ENCODE measurements at places on chromosomes 1 and 21.

- no peak for DNase-seq
Observed at GRCh38 chr1:24256687-24257086, 62.5 kb upstream of the GRHL3 start.

DNA sequence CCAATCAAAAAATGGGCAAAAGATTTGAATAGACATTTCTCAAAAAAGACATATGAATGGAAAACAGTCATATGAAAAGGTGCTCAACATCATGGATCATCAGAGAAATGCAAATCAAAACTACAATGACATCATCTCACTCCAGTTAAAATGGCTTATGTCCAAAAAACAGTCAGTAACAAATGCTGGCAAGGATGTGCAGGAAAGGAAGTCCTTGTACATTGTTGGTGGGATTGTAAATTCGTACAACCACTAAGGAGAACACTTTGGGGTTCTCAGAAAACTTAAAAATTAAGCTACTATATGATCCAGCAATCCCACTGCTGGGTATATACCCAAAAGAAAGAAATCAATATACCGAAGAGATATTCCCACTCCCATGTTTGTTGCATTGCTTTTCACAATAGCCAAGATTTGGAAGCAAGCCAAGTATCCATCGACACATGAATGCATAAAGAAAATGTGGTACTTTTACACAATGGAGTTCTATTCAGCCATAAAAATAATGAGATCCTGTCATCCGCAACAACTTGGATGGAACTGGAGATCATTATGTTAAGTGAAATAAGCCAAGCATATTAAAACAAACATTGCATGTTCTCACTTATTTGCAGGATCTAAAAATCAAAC, 17.9 kb downstream of the GBP5 start:
- DNase-seq: no peak

DNA sequence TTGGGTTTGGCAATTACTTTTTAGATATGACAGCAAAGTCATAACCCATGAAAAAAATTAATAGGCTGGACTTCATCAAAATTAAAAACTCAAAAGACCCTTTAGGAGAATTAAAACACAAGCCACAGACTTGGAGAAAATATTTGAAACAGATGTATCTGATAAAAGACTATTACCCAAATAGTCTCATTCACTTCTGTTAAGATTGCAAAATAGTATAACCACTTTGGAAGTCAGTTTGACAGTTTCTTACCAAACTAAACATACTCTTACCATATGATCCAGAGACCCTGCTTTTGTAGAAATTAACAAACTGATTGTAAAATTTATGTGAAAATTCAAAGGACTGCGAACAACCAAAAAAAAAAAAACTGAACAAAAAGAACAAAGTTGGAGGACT, 32.5 kb upstream of the SLC44A3 start:
- DNase-seq: no peak

DNA sequence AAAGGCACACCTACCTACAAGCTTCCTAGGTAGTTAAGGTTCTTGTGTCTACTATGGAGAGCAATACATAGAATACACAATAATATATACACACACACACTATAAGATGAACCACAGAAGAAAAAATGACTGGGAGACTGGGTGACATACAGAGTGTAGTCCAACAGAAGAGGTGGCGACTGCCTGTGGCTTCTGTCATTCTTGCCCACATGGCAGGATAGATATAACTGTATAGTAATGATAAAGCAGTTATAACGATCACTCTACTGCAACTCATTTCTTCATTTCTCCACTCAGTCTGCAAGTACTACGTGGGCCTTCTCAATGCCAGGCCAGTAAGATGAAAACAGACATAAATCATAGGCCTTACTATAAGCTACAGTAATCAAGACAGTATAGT, 113.8 kb upstream of the EDN2 start:
- no peak for DNase-seq

GRCh38 chr1:63675420-63675931, 82.3 kb downstream of the PGM1 start:
- no peak for DNase-seq

GRCh38 chr1:62288224-62288623, 31.0 kb downstream of the KANK4 start:
- no peak for DNase-seq

DNA sequence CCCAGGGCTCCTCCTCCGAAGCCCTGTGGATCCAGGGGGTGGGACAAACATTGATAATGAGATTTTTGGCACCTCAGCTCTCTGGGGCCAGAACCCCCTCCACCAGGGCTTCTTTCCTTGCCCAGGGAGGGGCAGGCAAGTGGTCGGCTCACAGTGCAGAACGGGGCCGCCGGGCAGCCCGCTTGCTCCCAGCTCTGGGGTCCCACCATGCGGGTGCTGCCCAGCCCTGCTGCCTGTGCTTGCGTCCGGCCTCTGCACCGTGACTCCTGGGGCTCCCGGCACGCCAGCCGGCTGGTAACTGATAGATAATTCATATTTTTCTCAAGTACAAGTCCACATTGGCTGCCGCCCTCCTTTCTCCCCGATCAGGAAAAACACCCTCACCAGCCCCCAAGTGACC, 42.0 kb upstream of the CCDC27 start:
- no peak for DNase-seq

- no peak for DNase-seq
Observed at GRCh38 chr1:191901651-191902050, 256.6 kb upstream of the RGS18 start.

DNA sequence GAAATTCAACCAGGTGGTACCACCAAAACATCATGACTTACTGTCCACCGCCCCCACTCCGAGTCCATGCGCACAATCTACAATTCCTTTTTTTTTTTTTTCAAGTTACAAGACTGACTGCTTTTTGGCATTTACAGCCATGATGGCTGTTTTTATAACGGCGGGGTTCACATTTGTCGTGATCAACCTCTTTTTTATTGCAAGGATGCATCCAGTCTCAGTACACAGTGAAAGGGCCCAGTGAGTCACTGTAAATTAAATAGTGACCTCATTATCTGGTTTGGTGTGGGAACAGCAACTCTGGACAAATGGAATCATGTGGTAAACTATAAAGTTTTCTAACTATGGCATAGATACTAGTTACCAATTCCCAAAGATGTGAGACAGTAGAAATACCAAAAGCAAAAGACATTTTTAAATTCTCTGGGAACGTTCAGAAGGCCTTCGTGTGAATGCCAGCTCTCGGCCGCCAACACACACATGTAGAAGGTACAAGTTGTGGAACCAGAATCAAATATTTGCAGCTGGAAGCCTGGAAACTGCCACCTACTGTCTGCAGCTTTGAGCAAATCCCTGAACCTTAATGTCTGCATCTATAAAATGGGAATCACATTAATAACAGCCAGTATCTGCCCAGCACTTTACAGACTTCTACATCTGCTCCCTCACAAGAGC, 4.9 kb downstream of the GLIS1 start:
- no peak for DNase-seq

GRCh38 chr1:168879896-168880734, 151.1 kb upstream of the DPT start:
- DNase-seq: no peak

- DNase-seq: no peak
Observed at GRCh38 chr1:219928791-219929118, 398 bp upstream of the SLC30A10 start.

DNA sequence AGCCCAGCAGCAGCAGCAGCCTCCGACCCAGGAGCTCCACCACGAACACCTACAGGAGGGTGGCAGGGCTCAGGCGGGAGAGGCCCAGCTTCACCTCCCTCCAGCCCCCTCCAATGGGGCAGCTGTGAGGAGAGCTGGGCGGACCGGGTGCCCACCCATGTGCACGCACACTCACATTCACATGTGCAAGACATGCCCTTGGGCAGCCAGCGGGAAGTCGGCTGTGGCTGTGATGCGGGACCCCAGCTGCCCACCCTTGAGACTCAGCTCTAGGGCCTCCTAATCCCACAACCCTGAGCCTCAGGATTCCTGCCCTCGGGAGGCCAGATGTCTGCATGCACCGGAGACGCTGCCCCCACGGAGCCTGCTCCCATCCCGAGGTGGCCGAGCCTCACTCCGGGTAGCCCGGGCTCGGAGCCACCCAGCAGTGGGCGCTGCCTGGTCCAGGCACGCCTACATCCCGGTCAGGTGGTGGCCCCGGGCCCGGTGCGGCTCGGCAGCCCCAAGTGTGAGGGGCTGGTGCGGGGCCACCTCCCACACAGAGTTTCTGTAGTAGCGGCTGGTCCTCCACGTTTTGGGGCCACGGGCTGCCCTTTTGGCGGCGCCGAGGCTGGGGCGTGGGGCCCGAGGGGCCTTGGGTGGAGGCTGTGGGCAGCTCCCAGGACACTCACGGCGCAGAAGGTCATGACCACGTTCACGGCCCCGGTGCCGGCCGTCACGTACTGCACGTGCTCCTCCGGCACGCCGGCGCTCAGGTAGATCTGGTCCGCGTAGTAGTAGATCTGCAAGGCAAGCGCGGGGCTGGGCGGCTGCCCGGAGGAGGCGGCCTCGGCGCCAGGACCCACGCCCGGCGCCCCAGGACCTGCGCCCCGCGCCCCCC, 12.9 kb upstream of the SLC2A7 start:
- no peak for DNase-seq

GRCh38 chr1:22845398-22845935, 127.2 kb downstream of the LACTBL1 start:
- no peak for DNase-seq

Data from C1 segment of cervical spinal cord (tissue), 14 donors.